Sigmoid colon (tissue), 7 donors: ENCODE measurements at places on chromosomes 11 and 22.
A peak's percentile ranks its signal among the peaks of the same experiment; 100 is the strongest.

- no peak for DNase-seq
These were observed 35.9 kb upstream of the MUC15 start for GRCh38 chr11:26607725-26608506.

- DNase-seq: peak; percentile 72
These were observed 88.5 kb downstream of the ZBTB16 start for GRCh38 chr11:114148013-114148382.

- peak; percentile 62 for DNase-seq
These were observed 15.2 kb upstream of the FCHSD2 start for GRCh38 chr11:73157101-73158010.

GRCh38 chr11:27174021-27174420 lies 133.4 kb downstream of the BBOX1 start:
- no peak for DNase-seq

DNA sequence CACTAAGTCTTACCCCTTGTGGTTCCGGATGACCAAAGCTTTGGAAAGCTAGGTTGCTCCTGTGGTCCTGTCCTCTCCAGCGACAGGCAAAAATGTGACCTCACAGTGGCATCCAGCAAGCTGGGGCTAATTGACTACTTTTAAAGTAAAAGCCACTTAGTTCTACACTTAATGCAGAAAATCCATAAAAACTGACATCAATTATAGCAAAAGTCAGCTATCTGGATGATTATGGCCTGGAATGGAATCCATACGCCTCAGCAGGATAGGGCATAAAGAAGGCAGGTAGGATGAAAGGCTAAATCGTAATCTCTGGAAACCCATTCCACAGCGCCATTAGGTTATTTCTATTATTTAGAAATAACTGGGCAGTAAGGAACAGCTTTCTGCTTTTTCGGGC lies 91.9 kb downstream of the ARL14EP start:
- DNase-seq: no peak
